ENCODE measurements at places on chromosomes 1 and 21.

DNA sequence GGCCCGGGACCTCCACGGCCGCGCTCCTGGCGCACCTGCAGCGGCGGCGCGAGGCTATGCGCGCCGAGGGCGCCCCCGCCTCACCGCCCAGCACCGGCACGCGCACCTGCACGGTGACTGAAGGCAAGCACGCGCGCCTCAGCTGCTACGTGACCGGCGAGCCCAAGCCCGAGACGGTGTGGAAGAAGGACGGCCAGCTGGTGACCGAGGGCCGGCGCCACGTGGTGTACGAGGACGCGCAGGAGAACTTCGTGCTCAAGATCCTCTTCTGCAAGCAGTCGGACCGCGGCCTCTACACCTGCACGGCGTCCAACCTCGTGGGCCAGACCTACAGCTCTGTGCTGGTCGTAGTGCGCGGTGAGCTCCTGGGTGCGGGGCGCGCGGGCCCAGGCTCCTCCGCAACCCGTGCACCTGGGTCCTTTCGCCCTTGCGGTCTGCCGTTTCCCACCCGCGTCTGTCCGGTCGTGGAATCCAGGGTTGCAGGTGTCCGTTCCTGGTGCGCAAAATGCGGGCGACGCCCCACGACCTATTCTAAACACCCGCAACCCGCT, 4.6 kb downstream of the OBSCN start:
- DNase-seq: no peak

- DNase-seq: no peak
These were observed 29.1 kb upstream of the NFIA start for GRCh38 chr1:61053226-61053711.

DNA sequence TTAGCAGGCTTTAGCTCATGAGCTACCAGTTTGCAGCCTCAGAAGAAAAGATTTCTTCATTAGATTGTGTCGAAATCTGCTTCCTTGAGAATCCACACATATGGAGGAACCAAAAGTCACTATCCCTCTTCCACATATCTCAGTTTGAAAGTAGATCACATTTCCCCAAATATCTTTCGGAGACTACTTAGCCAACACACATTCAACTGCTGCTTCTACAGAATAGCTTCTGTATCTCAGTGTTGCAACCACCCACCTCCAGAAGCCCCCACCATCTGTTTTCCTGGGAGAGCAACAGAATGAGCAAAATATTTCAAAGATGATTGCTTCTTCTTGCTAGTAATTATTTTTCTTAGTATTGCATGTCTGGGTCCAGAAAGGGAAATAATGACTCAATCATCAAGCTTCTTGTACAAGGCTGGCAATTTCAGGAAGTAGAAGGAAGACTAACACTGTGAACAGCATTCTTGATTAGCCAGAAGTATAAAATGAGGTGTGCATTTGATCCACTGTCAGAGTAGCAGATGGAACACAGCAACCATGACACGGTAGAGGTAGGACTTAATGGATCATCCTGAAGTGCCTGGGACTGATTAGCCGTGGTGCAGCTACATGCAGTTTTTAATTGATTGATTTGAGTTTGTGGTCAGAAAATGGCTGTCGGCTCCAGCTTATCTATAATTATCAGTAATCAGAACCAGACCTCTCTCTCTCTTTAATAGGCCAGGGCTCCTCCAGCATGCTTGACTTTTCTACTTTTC, 24.9 kb downstream of the ZC3H11B start:
- no peak for DNase-seq

DNA sequence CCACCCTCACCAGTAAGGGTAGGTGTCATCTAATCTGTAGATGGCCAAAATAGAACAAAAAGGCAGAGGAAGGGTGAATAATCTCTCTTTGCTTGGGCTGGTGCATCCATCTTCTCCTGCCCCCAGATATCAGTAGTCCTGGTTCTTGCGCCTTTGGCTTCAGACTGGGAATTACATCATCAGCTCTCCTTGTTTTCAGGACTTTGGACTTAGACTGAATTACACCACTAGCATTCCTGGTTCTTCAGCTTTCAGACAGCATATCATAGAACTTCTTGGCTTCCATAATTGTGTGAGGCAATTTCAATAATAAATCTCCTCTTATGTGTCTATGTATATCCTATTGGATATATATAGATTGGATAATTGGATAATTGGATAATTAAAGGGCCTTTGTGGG, 403.0 kb upstream of the USP24 start:
- no peak for DNase-seq

DNA sequence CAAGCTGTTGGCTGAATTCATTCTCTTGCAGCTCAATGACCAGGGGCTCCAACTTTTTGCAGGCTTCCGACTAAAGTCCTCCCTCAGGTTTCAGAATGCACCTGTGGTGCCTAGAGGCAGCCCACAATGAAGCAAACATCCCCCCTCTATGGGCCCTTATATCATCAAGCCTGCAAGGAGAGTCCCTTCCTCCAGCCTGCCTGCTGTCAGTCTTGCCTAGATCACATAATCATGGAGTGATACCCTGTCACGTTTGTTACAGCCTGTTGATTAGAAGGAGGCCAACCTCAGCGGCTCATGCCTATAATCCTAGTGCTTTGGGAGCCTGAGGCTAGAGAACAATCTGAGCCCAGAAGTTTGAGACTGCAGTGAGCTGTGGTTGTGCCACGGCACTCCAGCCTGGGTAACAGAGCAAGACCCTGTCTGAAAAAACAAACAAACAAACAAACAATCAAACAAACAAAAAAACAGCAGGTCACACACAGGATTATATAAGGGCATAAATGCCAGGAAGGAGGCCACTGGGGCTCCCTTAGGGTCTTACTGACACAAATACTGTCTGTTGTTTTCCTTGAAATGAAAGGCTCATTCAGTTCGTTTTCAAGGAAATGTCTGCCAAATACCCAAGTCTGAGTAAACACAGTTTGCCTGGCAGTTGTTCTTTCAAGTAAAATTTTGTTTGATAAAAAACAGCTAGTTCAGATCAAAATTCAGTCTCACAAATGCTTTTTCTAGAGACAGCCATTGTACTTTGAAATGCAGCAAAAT, 4.7 kb upstream of the SPRR3 start:
- DNase-seq: no peak

DNA sequence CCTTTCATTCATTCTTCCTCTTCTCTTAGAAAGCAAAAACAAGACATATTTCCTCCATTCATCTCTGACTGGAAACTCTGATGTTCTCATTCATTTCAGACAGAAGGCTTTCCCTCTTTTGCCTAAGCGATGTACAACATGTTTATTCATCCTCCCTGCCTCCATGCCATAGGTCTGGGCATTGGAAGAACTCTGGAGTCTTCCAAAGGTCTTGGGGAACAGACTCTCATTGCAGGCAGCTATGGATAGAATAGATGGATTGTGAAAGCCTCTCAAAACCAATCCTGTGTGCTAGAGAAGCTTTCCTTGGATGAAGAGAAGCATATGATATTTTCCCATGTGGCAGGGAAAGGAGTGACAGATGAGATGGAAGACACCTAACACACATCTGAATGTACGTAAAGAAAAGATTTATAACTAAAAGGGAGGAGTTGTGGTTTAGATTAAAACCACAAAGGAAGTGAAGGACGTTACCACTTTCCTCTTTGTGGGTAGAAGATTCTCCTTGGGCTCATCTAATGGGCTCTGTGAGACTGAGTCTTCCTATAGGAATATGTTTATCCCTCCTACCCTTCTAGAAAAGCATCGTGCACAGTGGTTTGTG, 38.7 kb downstream of the BCL9 start:
- DNase-seq: no peak

- DNase-seq: peak; percentile 70
These were observed 440 bp downstream of the PIGP start for GRCh38 chr21:37072274-37072987.

DNA sequence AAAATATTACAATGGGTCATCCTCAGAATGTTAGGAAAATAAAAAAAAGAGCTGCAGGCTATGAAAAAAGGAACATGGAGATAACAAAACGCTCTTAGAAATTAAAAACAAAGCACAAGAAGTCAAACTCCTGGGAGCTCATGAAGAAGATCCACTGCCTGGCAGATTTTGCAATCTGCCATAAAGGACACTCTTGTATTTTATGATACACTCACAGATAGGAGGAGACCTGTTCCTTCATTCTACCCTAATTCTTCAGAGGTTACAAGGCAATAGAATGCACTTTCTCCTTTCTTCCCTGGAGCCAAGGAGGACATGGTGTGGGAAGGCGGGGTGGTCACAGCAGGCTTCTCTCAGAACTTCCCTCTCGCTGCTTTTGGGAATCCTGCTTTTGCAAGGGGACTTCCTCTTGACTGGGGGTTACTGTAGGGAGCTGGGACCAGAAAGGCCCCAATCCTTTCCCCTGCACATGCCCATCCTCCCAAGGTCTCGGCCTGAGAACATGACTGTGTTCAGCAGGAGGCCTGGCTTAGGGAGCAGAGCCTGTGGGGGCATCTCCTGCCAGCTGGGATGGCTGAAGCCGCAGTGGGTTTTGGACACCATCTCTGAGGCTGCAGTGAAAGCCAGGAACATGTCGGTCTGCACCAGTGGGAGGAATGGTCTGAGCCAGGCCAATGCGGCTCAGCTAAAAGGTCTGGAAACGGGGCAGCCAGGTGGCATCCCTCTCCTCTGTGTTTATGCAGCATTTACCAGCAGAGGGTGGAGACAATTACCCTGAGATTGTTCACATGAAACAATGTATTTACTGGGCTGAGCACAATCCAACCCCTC, 44.8 kb downstream of the GPR161 start:
- no peak for DNase-seq

DNA sequence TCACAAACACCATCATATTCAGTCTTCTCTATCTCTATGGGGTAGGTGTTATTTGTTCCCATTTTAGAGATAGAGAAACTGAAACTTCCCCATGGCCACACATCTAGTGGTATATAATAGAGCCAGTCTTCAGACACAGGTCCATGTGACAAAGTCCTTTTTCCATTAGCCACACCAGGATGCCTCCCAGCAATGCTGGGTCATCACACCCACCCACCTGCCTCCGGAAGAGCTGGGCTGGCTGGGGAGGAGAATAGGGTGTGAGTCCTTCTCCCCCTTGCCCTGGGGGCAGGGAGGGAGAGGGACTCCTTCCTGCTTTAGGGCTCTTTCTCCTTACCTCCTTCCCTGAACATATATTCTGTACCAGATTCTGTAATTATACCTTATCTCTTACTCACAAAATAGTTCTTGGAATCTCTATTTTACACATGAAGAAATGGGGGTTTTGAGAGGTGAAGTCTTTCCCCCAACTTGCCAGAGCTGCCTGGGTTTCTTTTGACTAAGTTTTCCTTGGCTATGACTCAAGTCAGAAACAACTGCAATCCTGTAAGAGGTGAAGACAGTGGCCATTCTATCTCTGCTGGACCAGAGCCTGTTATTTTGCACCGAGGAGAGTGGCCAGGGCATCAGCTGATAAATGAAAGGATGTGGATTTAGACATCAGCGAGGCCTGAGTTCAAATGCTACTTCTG, 30.0 kb downstream of the SOX13 start:
- no peak for DNase-seq

DNA sequence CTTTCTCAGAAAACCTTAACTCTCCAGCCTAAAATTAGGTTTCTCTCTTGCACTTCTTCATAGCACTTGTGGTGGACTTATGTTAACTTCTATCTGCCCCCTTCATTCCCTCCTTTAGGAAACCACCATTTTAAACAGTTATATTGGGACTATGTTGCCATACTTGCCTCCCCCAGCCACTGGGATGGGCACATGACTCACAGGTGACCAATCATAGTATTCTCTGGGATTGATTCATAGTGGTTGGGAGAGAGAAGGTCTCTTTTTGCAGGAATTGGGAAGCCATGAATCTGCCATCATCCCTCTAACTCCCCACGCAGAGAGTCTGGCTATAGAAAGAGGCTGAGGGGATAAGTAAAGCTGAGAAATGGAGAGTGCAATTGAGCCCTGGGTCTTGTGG, 50.4 kb upstream of the NRDC start:
- no peak for DNase-seq

- DNase-seq: no peak
These were observed 340.9 kb downstream of the KIF26B start for GRCh38 chr1:245495681-245496080.

DNA sequence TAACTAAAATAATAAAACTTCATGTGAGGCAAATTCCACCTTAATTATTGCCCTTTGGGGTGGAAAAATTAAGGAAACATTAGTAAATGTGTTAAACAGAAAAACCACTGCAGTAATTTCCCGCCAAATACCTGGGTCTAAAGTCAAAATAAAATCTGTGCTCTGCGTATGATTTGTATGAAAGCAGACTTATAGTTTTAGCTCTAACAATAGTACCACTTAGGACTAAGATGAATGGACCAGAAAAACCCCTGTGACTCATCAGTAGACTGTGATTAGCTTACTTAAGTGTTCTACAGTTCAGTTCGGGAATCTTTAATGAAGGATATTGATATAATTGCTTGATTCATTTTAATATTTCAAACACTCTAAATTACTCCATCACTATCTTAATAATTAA, 23.3 kb upstream of the C1orf105 start:
- DNase-seq: no peak

- no peak for DNase-seq
These were observed 188.3 kb upstream of the GREM2 start for GRCh38 chr1:240800291-240800690.

DNA sequence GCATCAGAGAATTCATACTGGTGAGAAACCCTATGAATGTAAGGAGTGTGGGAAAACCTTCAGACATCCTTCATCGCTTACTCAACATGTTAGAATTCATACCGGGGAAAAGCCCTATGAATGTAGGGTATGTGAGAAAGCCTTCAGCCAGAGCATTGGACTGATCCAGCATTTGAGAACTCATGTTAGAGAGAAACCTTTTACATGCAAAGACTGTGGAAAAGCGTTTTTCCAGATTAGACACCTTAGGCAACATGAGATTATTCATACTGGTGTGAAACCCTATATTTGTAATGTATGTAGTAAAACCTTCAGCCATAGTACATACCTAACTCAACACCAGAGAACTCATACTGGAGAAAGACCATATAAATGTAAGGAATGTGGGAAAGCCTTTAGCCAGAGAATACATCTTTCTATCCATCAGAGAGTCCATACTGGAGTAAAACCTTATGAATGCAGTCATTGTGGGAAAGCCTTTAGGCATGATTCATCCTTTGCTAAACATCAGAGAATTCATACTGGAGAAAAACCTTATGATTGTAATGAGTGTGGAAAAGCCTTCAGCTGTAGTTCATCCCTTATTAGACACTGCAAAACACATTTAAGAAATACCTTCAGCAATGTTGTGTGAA, 12.8 kb downstream of the ZFP69B start:
- DNase-seq: no peak
